Psoas muscle (tissue), 8 donors: ENCODE measurements at places on chromosomes 1 and 21.

DNA sequence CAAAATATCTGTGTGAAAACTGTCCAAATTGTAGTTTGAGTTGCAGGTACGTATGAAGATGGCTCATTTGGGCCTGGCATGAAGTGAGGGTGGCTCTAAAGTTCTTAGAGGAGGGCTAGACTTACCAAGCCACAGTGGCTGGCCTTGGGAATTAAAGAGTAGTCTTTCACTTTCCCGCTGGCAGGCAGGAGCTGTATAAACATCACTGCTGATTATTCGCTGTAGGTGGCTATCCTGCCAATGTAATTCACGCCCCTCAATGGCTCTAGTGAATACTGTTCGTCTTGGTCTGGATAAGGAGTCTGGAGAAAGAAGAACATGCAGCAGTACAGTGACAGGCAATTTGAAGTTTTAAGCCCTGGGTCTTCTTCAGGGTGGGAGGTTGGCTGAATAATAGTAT, 31.0 kb downstream of the UROD start:
- peaks cover 8% of the 10 kb centered on the region for H3K4me1 ChIP-seq
- H3K27me3 ChIP-seq = no peaks in the 10 kb centered on the region
- H3K27ac ChIP-seq = no peak overlapping the region

GRCh38 chr1:29698626-29699025, 462.3 kb downstream of the PTPRU start:
- H3K27ac ChIP-seq = no peak overlapping the region
- H3K4me1 ChIP-seq = no peaks in the 10 kb centered on the region
- H3K36me3 ChIP-seq = no peaks in the 10 kb centered on the region
- DNase-seq = no peak
- no peaks in the 10 kb centered on the region for H3K27me3 ChIP-seq

DNA sequence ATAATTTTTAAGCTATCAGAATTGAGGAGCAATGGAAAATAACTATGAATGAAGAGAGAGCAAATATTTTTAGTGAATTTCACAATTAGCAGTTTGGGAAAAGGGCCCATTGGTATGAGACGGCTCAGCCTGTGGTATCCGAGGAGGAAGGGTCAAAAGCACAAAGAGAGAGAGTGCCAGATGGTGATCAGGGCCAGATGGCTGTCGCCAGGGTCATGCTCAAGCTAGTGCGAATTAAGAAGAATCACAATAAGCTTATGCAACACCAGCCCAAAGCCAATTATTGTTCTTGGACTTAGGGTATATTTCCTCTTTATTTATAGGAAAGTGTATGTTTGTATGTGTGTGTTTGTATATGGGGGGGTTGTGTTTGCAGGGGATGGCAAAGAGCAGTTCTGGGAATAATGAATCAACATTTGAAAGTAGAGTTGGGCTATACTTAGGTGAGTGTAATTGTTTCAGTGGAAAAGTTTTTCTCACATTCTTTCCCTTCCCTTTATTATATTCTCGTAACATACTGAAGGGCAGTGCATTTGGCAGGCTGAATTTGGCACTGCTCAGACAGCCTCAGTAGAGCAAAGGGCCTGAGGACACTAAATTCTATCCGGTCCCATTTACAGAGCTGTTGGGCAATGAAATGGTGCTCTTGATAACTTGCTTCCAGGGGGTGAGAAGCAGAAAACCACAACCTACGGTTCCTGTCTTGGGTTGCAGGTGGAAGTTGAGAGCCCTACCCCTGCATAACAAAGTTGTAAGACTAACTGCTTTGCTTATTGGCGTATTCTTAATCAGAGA, 19.5 kb upstream of the DDR2 start:
- H3K27me3 ChIP-seq = no peaks in the 10 kb centered on the region
- no peak overlapping the region for H3K4me3 ChIP-seq
- peak; percentile 69 for DNase-seq
- H3K36me3 ChIP-seq = no peaks in the 10 kb centered on the region

DNA sequence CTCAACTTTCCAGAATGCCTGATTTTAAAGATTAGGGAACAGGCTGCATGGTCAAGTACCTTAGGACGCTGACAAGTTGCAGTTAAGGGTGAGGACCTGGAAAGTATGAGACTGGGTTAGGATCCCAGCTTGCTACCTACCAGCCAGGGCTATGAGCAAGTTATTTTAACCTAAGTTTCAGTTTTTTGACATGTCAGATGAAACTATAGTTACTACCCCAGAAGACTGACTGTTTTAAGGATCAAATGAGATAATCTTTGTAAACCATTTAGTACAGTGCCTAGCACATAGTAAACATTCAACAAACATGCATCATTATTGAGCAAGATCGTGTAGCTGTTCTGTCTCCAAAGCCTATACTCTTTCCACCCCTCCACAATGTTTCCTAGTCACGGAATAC, 14.4 kb downstream of the THEMIS2 start:
- H3K4me1 ChIP-seq = no peaks in the 10 kb centered on the region
- no peak for DNase-seq
- no peak overlapping the region for H3K4me3 ChIP-seq
- H3K27ac ChIP-seq = no peak overlapping the region

- H3K36me3 ChIP-seq = no peaks in the 10 kb centered on the region
- H3K27me3 ChIP-seq = no peaks in the 10 kb centered on the region
- no peak for DNase-seq
- H3K4me1 ChIP-seq = no peaks in the 10 kb centered on the region
- no peak overlapping the region for H3K27ac ChIP-seq
- H3K4me3 ChIP-seq = no peak overlapping the region
Measured at GRCh38 chr1:43339584-43340232, 2.1 kb downstream of the MPL start.

DNA sequence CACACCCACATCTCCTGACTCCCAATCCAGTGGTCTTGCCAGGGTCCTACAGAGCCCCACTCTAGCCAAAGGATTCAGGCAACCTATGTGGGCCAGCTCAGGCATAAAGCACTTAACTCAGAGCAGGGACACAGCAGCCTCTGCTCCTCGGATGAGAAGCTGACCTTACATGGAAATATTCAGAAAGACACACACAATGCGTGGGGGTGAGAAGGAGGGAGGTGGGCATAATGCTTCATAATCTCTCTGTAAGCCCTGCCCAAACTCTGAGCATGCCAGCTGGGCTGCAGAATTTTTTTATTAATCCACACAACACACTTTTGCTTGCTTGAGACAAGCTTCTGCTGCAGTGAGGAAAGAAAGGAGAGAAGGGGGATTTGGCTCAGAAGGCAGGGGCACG, 21.6 kb downstream of the KCND3 start:
- peaks cover 3% of the 10 kb centered on the region for H3K27me3 ChIP-seq
- H3K4me3 ChIP-seq = no peak overlapping the region
- H3K27ac ChIP-seq = no peak overlapping the region

DNA sequence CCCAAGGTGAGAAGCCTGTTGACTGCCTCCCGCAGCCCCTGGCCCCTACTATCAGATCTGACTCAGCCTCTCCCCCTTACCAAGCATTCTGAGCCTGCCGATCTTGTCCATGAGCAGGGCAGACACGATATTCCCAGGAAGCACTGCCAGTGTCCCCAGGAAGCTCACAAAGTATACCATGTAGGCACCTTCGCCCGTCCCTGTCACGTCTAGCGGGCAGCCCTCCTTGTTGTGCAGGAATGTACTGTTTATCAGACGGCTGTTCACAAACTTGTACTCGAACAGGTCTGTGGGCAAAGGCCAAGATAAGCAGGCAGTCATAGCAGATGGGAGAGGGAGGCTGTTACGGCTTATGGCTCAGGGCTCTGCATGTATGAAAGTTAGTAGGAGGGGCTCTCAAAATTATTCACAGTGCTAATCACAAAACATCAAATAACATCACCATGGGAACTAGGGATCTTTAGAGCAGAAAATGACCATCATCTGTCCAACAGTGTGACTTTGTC, 7.3 kb downstream of the BOLA1 start:
- DNase-seq = no peak
- no peak overlapping the region for H3K4me3 ChIP-seq
- no peaks in the 10 kb centered on the region for H3K27me3 ChIP-seq
- no peaks in the 10 kb centered on the region for H3K4me1 ChIP-seq
- no peaks in the 10 kb centered on the region for H3K36me3 ChIP-seq

GRCh38 chr1:185956881-185957280, 222.7 kb downstream of the HMCN1 start:
- H3K36me3 ChIP-seq = no peaks in the 10 kb centered on the region
- H3K4me1 ChIP-seq = no peaks in the 10 kb centered on the region
- no peaks in the 10 kb centered on the region for H3K27me3 ChIP-seq
- H3K4me3 ChIP-seq = no peak overlapping the region

GRCh38 chr21:28639737-28640136, 352.9 kb downstream of the LTN1 start:
- DNase-seq = no peak
- no peak overlapping the region for H3K27ac ChIP-seq
- no peaks in the 10 kb centered on the region for H3K27me3 ChIP-seq

DNA sequence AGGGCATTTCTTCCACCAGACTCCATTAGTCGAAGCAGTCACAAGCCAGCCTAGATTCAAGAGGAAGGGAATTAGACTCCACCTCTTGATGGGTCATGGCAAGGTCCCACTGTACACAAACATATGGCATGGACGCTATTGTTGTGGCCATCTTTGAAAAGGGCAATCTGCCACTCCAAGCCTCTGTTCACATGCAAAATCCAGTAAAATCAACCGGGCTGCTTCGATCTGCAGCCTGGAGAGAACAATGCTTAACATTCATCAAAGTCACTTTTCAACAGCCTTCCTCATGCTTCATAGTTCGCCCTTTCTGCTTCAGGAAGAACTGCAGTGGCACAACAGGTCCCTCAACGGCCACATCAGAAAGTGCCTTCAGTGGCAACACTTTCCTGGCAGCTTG, 28.0 kb upstream of the GJB5 start:
- H3K4me3 ChIP-seq = no peak overlapping the region
- no peaks in the 10 kb centered on the region for H3K36me3 ChIP-seq
- no peak for DNase-seq

DNA sequence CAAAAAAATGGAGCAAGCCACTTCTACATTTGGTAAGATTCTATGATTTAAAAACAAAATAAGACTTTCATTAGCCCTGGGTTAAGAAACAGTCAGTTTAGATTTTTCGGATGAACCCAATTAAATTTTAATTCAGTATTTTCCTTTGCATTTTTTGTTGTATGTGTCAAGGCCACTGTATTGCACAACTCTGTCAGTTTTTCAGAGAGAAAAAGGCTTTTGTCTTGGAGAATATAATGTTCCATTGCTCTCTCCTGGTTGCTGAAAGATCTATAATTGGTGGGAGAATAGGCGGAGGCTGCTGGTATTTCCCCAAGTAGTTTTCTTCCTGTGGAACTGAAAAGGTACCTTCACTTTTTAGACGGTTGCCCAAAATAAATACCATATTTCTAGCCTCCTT, 84.6 kb downstream of the NEGR1 start:
- no peaks in the 10 kb centered on the region for H3K36me3 ChIP-seq
- no peak overlapping the region for H3K4me3 ChIP-seq
- no peaks in the 10 kb centered on the region for H3K27me3 ChIP-seq
- H3K4me1 ChIP-seq = no peaks in the 10 kb centered on the region

DNA sequence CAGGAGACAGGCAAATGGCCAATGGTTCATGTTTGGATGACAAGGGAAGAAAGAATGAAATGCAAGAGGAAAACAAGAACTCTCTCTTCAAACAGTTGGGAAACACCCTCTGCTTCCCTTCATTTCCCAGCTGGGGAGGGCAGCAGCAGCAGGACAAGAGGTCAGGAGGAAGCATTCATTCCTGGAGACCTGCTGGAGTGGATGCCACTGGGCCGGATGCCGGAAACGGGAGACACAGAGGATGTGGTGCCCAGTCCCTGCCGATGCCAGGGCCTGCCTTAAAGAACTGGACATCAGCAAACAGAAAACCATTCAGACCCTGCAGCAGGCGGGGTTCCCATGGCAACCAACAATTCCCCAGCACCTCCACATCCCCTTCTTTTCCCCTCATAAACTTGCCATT, 102.3 kb upstream of the ZNF648 start:
- H3K4me1 ChIP-seq = peaks cover 12% of the 10 kb centered on the region
- H3K4me3 ChIP-seq = no peak overlapping the region
- no peaks in the 10 kb centered on the region for H3K36me3 ChIP-seq
- H3K27me3 ChIP-seq = no peaks in the 10 kb centered on the region

- H3K27ac ChIP-seq = no peak overlapping the region
- H3K27me3 ChIP-seq = no peaks in the 10 kb centered on the region
- no peak for DNase-seq
- H3K4me3 ChIP-seq = no peak overlapping the region
- H3K4me1 ChIP-seq = no peaks in the 10 kb centered on the region
- H3K36me3 ChIP-seq = no peaks in the 10 kb centered on the region
Measured at GRCh38 chr1:170445096-170445495, 86.9 kb upstream of the GORAB start.

DNA sequence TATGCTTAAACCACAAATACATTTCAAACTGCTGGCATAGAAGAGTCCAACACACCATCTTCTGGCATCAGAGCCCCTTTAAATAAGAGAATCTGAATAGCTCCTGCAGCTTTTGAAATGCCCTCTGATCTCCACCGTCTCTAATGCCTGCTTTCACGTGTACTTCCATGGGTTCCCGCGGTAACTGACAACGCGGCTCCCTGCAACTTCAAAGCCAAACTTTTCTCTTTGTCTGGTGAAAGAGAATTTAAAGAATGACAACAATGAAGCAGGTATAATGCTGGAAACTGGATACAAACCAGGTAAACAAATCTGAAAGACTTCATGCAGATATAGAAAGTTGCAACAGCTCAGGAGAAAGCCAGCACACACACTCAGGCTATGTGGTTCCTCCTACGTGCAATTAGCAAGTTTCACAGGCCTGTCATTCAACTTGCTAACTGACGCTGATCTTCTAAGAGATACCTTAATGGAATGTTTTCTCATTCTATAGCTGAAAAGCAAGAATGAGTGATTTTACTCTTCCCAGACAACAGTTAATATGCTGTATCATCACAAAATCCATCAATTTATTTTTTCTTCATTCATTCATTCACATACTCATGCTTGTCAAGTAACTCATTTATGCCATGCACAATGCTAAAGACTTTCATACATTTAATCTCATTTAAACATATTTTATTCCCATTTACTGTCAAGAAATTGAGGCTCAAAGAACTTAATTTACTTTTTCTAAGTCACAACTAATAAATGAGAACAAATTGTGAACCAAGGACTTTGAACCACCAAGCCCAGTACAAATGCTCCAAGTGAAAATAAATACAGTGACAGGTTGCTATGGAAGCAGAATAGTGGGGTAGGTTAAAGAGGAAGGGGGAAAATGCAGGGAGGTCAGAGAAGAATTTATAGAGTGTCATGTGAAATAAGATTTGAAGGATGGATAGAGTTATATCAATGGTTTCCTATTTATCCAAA, 202.7 kb upstream of the SNX7 start:
- H3K36me3 ChIP-seq = no peaks in the 10 kb centered on the region
- no peak for DNase-seq
- no peaks in the 10 kb centered on the region for H3K27me3 ChIP-seq
- H3K4me1 ChIP-seq = no peaks in the 10 kb centered on the region

DNA sequence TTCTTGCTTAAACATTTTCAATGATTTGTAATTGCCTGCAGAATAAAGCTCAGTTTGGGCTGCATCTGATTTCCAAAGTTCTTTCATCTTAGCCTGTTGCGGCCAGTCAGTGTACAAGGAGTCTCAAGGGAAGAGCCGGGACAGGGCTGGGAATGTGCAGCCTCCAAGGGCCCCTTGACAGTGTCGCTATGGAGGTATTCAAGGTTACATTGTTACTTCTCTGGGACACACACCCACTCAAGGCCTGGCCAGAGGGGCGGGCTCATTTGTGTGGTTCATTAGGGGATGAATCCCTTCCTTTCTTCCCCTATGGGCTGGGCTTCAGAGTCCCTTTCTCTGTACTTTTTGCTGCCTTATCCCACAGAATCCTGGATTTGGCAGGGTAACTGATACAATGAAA, 107.6 kb upstream of the CSF3R start:
- H3K36me3 ChIP-seq = no peaks in the 10 kb centered on the region
- H3K27ac ChIP-seq = no peak overlapping the region
- DNase-seq = no peak
- no peaks in the 10 kb centered on the region for H3K4me1 ChIP-seq
- H3K27me3 ChIP-seq = peaks cover 13% of the 10 kb centered on the region
